Activated CD4-positive, alpha-beta memory T cell treated with anti-CD3 and anti-CD28 coated beads for 36 hours (primary cell): ENCODE measurements at places on chromosomes 11 and 22. TPM values are rescaled to one million over a fixed set of nuclear protein-coding genes. Genes with fewer than 3 reads are reported as not detected.

Gene MMP13
- not detected for total RNA-seq

Gene KCNK4
- not detected for total RNA-seq

Gene MYEOV
- 0.14 TPM for total RNA-seq

Gene OR51G1
- not detected for total RNA-seq

Gene CLNS1A
- total RNA-seq, result 199 TPM

GRCh38 chr11:77104727-77105126, 2.1 kb downstream of the OMP start:
- no peak for DNase-seq

GRCh38 chr11:65593518-65594414, 1.8 kb downstream of the KCNK7 start:
- DNase-seq, result peak; percentile 50

GRCh38 chr22:20962491-20962945, 4.5 kb upstream of the AIFM3 start:
- DNase-seq, result no peak
